Gastrocnemius medialis (tissue), 4 donors: ENCODE measurements at places on chromosomes 5 and 9. TPM values are rescaled to one million over a fixed set of nuclear protein-coding genes. Genes with fewer than 3 reads are reported as not detected.

ADCY2 gene
- 50.1 TPM for total RNA-seq

CACNA1B gene
- total RNA-seq = not detected

IFNA6 gene
- total RNA-seq = not detected

SNCAIP gene
- 3.1 TPM for total RNA-seq

SURF2 gene
- 14.3 TPM for total RNA-seq

PSAT1 gene
- 0.33 TPM for total RNA-seq

TLX3 gene
- not detected for total RNA-seq

STK32A gene
- total RNA-seq = 1.7 TPM

DIPK1B gene
- total RNA-seq = 4.6 TPM

NXNL2 gene
- total RNA-seq = not detected

BARHL1 gene
- total RNA-seq = not detected

GRCh38 chr5:132768485-132768868 is 8.6 kb downstream of the SEPTIN8 start:
- DNase-seq = no peak

- no peak for DNase-seq
These were observed 78.4 kb downstream of the EHMT1 start for GRCh38 chr9:137697193-137697592.

DNA sequence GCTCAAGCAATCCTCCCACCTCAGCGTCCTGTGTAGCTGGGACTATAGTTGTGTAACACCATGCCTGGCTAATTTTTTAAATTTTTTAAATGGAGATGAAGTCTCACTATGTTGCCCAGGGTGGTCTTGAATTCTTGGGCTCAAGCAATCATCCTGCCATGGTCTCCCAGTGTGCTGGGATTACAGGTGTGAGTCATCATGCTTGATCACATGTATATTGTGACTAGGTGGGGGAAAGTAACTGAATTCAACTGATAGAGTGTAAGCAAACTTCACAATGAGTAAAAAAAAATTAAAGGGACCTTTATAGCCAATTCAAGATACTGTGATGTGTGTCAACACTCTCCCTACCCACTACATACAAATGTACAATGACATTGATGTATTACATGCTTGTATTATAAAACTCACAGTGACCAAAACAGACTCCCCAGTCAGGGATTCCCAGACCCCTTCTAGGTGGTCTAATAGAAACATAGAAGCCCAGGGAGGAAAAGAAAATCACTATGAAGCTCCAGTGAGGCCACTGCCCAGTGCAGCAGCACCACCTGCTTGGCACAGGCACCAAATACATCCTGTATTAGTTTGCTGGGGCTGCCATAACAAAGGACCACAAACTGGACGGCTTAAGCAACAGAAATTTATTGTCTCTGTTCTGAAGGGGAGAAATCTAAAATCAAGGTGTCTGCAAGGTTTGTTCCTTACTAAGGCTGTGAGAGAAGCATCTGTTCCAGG is 8.8 kb downstream of the PLGRKT start:
- no peak for DNase-seq

DNA sequence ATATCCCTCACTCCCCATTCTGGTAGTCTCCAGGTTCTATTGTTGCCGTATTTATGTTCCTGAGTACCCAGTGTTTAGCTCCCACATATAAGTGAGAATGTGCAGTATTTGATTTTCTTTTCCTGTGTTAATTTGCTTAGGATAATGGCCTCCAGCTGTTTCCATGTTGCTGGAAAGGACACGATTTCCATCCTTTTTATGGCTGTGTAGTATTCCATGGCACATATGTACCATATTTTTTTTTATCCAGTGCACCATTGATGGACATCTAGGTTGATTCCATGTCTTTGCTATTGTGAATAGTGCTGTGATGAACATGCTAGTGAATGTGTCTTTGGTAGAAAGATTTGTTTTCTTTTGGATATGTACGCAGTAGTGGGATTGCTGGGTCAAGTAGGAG is 98.2 kb downstream of the NNT start:
- DNase-seq = no peak

DNA sequence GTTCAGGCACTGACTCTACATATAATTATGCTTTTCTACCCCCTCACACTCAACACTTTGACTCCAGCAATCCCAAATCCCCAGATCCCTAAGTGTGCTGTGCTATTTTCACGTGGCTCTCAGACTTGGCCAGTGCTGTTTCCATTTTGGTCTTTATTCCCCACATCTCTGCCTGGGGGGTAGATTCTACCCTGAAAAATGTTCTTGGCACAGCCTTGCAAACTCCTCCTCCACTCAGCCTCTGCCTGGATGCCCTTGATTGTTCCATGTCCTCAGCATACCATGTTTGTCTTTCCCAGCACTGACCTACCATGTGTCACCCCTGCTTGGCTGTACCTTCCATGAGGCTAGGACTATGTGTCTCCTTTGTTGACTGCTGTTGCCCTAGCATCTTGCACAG is 43.0 kb downstream of the FXN start:
- DNase-seq = peak; percentile 19

- no peak for DNase-seq
These were observed 8.2 kb downstream of the SOWAHA start for GRCh38 chr5:132821350-132821749.

GRCh38 chr5:103512500-103512899 is 50.1 kb downstream of the NUDT12 start:
- DNase-seq = no peak
